ELF-1 (cell line): ENCODE measurements at places on chromosomes 2 and 18.
A peak's percentile ranks its signal among the peaks of the same experiment; 100 is the strongest.

DNA sequence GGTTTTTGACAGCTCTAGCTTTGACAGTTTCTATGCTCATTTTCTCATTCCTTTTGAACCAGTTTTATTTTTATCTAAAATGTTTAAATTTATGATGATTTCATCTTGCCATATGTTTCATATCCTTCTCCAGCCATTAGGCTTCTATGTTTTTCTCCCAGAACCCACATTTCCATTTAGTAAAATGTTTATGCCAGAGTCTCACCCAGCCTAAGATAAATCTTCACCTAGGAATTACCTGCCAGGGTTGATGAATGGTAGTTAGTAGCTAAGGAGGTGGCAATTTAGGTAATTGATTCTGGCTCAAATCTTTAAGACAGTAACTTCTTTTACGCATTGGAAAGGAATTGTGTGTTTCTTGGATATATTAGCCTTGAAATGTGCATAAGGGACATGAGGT lies 83.6 kb downstream of the PRKRA start:
- DNase-seq: no peak

DNA sequence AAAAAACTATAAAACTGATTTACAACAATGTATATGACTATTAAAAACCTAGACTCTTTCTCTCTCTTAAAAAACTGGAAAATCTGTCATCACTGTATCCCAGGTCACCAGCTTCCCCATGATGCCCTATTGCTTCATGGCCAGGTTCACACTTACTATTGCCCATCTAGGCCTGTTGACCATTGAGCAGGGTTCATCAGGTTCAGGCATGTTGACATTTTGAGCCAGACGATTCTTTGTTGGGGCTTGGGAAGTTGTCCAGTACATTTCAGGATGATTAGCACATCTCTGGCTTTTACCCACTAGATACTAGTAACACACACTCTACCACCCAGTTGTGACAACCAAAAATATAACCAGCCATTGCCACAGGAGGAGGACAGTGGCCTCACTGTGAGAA lies 26.9 kb upstream of the RAB27B start:
- no peak for DNase-seq

DNA sequence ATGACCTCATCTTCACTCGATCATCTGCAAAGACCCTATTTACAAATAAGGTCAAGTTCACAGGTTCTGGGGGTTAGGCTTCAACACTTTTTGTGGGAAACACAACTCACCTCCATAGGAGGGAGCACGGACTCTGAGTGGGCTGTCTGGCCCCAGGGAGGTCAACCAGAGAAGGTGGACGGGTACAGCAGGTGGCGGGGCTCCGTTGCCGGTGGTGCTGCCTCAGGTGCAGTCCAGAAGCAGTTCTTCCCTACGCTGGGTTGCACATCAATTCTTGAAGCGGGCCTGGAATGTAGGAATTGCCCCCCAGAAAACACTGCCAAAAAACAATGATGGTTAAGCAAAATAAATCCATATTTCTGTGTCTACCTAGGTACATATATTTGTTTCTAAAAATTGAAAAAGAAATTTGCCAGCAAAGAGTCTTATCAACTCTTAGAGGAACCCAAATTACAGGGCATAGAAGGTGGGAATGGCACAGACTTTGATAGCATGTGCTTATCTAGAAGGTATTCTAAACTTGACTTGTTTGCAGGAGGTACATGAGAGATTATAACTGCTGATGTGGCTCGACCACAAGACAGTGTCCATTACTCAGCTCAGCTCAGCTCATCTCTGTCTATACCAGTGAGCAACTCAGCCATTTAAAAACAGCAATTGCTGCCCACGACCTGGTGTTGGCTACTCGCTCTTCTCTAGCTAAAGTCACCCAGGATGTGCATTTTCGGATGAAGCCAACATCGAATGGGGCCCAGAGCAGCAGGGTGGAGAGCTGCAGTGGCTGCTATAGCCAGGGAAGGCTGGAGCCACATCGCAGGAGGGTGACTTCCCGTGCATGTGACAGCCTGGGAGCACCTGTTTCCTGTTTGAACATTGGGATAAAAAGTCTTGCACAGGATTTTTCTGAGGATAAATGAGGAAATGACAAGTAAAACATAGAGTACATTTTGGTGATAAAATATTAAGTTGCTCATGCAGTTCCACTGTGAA lies 128.7 kb downstream of the RNF144A start:
- DNase-seq: no peak

- DNase-seq: no peak
Measured at GRCh38 chr2:64737547-64737946, 83.8 kb upstream of the SERTAD2 start.

- no peak for DNase-seq
Measured at GRCh38 chr2:132676999-132677398, 7.0 kb upstream of the LYPD1 start.

DNA sequence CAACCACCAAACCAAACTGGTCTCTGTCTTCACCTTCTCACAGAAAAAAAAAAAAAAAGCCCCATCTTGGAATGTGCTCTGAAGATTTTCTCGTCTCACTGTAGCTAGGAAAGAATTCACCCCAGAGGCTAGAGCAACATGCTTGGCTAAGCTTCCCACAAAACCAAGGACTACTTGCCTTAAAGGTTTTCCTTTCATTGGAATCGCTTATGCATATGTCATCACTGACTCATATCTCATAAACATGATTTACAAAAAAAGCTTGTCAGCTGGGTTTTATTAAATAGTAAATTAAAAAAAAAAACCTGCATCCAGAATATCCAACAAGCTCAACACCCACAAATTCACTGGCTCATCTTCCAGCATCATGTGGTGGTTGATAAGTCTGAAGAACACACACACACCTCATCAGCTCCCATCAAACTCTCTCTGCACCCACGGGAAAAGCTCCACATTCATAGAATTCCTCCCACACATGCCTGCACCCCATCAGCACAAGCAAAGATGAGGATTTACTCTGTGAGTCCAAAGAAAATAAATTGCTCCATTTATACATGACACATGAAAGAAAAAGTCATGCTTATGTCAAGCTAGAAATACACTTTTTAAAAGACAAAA lies 182.0 kb upstream of the TRIB2 start:
- peak; percentile 51 for DNase-seq

DNA sequence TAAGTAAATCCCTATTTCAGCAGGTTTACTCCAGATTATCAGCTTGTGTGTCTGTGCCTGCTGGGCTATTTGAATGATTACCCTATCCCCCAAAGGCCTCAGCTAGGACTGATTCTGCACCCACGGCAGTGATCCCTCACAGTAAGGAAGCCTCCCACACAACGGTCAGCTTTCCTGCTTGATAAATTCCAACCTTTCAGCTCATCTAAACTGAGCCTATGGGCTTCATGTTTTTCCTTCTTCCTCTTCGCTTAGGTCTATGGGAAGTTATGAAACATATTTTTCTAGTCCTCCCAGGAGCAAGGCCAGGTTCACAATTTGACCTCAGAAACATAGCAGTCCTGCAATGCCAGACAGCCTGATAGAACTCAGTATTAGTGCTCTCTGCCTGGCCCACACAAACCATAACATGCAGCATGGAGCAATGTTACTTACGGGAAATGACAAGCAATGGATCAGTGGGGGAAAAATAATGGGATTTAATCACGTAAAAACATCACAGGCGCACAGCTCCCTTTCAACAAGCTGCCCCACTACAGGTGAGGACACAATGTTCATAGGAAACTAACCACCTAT lies 170.9 kb downstream of the ZNF521 start:
- no peak for DNase-seq

DNA sequence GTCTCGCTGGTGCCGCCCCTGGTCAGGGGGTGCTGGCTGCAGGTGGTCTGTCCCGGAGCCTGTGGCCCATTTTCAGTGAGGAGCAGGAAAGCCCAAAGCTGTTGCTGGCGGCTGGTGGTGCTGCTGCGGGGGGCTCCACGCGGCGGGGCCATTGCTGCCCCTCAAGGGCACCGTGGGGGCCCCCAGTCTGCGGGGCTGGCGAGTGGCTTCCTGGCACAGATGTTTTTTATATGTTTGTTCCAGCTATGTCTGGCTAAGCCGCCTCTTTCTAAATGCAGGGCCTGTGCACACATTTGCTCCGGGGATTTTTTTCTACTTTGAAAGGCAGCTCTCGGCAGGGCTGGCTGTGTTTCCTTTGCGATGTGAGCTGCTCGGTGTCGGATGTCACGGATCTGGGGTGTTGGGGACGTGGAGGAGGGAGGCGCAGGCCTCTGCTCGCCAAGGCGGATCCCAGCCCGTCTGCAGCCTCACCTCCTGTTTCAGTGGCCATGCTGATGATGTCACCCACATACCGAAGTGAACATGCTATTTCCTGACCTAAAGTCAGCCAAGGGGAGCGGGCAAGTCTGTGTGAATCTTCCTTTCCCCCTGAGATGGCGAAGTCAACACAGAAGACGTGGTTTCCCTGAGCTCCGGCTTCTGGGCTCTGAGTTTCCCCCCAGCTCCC lies 112.0 kb upstream of the CTDP1 start:
- peak; percentile 76 for DNase-seq

- DNase-seq: peak; percentile 53
Measured at GRCh38 chr2:157596992-157597681, 31.5 kb downstream of the ACVR1C start.

GRCh38 chr18:58135183-58135641 lies 91.2 kb downstream of the NEDD4L start:
- DNase-seq: no peak

DNA sequence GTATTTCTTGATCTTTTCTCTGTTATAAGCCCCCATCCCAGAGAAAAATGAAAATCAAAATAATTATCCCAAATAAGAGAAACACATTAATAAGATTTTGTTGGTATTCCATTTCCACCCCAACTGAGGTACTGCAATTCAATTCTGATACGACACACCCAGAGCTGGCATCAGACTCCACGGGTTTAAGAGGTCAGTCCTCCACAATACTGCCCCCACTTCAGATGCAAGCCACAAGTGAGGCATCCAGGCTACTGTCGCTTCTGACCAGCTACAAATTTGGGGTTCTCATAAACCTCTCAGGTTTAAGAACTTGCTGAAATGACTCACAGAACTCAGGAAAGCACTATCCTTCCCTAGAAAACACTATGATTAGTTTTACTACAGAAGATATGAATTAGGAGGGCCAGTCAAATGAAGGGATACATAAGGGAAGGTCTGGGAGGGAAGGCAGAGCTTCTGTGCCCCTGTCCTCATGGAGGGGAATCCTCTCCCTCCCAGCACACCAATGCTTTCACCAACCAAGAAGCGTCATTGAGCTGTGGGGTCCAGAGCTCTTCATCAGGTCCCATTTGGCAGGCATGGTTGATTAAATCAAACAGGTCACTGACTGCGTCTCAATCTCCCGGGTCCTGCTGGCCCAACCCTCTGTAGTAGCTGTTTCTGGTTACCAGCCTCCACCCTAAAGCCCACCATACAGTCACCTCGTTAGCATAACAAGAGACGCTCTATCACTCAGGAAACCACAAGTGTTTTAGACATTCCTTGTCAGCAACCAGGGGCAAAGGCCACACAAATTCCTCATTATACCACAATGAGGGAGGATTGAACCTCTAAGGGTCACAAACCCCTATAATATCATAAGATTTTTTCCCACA lies 46.2 kb downstream of the IWS1 start:
- peak; percentile 84 for DNase-seq

- DNase-seq: peak; percentile 17
Measured at GRCh38 chr2:172334988-172335387, 92.4 kb upstream of the ITGA6 start.

- DNase-seq: peak; percentile 23
Measured at GRCh38 chr2:50143822-50144575, 887.9 kb downstream of the NRXN1 start.
